Choroid plexus epithelial cell (primary cell): ENCODE measurements at places on chromosomes 6 and 20.

DNA sequence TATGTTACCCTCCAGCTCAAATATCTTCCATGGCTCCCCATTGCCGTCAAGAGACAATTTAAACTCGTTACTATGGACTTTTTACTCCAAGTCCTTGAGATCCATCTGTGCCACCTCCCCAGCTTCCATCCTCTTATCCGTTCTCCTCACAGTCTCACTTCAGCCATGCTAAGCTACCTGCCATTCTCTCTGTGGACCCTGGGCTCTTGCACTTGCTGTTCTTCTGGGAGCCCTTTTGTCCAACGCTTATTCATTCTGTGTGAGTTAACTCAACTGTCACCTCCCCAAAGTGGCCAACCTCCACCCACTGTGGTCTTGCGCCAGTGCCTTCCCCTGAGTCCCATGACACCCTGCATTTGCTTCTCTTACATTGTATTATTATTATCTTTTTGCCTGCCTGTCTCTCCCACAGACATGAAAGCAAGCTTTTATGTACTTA lies 132.4 kb downstream of the BCAS1 start:
- no peak for DNase-seq

- no peak for DNase-seq
These were observed 66.2 kb downstream of the SOBP start for GRCh38 chr6:107556082-107556481.

- DNase-seq, result no peak
These were observed 7.8 kb downstream of the RWDD1 start for GRCh38 chr6:116579143-116579542.

DNA sequence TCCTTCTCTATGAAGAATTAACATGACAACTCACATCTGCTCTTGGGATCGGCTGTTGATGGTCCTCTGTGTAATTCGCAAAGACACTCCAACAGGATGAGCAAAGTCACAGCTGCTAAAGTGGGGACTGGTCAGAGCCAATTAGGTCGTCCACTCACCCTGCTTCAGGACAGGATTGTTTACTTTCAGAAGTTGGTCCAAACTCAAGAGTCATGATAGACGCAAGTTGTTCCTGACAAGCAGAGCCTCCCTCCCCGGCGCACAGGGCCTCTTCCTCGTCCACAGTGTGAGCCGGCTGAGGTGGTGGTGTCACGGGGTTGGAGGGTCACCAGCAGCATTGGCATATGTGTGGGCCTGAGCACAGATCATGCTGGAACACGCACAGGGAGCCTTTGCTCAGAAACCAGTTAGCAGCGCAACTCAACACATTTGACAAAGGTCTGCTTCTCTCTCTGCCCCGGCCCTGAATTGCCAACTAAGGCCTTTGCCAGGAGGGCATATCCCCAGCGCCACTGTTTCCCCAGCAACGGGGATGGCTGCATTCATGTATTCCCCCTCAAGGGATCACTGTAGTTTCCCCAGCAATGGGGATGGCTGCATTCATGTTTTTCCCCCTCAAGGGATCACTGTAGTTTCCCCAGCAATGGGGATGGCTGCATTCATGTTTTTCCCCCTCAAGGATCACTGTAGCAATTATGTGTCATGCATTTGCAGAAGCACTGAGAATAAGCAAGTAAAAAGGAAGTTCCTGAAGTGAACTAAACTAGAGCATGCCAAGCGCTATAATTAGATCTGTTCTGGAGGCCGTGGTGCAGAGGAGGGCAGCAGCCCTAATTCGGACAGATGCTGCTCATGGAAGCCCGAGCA lies 111.7 kb downstream of the THBS2 start:
- no peak for DNase-seq

DNA sequence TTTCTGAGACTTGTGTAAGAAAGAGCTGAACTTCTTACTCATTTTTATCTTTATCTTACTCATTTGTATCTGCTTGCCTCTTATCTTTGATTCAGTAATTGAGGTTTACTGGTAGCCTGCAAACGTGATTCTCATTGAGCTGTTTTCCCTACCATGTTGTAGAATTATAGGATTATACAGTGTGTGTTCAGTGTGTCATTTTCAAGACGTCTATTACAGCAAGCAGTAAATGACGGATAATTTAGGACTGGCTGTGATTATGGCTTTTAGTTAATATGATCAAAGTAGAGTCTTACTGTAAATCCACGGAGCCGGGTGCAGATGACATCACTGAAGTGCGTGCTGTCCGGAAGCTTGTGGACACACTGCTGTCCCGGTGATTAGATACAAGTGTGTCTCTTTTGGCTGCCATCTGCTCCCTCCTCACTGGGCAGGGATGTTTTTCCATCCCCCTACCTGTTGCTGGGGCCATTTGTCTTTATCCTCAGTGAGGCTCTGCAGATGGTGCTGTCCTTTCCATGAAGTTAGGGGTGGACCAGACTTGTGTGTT lies 6.0 kb downstream of the NELFCD start:
- no peak for DNase-seq

DNA sequence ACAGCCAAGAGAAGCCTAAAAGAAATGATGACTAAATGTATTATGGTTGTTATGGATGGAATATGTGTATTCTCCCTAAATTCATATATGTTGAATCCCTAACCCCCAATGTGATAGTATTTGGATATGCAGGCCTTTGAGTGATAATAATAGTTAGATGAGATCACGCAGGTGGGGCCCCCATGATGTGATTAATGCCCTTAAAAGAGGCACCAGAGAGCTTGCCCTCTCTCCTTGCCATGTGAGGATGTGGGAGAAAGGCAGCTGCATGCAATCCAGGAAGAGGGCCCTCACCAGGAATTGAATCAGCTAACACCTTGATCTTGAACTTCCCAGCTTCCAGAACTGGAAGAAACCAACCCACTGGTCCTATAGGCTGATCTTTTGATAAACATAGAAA lies 190.6 kb upstream of the TCF21 start:
- DNase-seq, result no peak

DNA sequence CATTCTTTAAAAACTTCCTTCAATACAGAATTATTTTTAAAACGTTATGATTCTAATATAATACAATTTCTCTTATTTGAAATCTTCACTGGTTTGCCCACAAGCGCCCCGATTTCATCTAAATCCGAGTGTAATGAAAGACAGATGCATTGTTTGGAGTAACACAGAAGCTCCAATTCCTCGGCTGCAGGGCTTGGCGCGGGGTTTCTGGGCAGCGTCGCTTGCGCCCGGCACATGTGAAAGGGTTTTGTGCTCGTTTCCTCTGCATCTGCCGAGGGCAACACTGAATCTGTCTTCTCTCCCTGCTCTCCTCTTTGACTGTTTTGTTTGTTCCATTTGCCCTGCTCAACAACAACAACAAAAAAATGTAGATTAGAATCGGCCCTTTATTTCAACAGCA lies 248.6 kb upstream of the QKI start:
- DNase-seq, result no peak

GRCh38 chr6:21537637-21538036 lies 55.9 kb upstream of the SOX4 start:
- no peak for DNase-seq

DNA sequence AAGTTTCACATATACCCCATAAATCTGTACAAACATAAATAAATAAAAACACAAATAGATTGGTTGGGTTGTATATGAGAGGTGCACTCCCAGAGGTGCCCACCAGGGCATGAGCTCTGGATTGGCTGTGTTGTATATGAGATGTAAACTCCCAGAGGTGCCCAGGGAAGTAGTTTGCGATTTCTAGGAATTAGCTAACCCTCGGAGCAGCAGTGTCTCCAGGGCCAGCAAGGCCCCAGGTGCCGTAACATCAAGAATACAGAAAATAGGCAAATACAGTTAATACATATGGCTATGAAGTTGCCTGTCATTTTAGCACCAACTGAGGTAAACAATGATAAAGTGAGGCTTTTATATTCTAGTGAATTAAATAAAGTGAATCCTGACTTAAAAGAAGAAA lies 5.4 kb upstream of the GINM1 start:
- DNase-seq, result peak; percentile 27

DNA sequence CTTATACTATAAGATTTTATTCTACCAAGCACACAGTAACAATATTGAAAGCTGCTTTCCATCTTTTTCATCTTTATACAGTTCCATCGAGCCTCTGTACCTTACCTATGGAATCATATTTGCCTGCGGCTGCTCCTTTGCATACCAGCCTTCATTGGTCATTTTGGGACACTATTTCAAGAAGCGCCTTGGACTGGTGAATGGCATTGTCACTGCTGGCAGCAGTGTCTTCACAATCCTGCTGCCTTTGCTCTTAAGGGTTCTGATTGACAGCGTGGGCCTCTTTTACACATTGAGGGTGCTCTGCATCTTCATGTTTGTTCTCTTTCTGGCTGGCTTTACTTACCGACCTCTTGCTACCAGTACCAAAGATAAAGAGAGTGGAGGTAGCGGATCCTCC lies 89.8 kb downstream of the SLC16A10 start:
- DNase-seq, result no peak

- peak; percentile 10 for DNase-seq
These were observed 181.4 kb upstream of the UST start for GRCh38 chr6:148565321-148565926.

DNA sequence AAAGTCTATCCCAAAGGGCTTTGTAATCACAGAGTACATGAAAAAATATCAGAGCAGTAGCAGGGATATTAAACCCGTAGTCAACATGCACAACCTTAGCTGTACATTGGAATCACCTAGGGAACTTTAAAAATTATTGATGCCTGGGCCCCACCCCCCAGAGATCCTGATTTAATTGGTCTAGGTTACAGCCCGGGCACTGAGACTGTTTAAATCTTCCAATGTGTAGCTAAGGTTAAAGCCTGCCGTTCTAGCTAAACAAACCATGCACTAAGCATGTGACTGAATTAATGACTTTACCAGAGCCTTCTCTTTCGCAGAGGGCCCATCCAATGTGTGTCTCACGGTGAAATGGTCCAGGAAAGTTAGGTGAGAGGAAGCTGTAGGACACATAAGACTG lies 14.1 kb upstream of the JAG1 start:
- DNase-seq, result no peak

DNA sequence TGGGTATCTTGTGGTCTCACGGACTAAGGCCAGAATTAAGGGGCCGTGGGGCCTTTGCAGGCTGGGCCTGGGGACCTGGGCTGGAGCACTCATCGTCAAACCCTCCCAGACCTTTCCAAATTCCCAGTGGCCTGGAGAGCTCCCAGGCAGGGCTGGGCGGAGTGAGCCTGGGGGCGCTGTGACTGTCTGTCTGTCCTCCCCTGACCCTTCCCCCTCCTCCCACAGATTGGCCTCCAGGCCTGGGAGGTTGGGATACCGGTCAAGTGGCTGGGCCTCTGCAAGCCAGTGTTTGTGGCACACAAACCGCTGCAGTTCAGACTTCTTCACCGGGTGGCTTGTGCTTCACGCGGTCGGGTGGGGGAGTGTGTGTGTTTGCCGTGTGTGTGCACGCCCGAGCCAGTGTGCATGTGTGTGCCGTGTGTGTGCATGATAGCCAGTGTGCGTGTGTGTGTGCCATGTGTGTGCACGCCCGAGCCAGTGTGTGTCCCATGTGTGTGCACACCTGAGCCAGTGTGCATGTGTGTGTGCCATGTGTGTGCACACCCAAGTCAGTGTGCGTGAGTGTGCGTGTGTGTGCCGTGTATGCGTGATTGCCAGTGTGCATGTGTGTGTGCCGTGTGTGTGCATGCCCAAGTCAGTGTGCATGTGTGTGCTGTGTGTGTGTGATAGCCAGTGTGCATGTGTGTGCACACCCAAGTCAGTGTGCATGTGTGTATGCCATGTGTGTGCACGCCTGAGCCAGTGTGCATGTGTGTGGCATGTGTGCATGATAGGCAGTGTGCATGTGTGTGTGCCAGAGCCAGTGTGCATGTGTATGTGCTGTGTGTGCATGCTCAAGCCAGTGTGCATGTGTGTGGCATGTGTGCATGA lies 6.3 kb downstream of the RBBP8NL start:
- no peak for DNase-seq

DNA sequence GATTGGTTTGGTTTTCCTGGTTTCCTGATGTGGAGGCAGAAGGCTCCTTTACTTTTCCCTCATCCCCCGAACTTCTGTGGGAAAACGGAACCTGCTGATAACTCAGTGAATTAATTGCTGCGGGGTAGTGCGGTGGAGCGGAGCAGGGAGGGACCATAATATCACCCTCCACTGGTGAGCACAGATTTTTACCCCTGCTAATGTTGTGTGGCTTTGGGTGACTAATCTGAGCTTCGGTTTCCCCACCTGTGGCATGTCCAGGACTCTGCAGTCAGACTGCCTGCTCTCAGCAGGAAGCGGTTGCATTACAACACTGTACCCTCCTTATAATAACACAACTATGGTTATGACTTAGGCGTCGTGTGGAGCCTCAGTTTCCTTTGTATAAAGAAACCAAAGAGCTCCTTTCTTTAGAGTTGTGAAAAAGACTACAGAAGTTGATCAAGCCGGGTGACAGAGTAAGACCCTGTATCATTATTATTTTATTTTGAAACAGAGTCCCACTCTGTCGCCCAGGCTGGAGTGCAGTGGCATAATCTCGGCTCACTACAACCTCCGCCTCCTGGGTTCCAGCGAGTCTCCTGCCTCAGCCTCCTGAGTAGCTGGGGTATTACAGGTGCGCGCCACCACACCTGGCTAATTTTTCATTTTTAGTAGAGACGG lies 2.2 kb upstream of the ID1 start:
- peak; percentile 88 for DNase-seq

DNA sequence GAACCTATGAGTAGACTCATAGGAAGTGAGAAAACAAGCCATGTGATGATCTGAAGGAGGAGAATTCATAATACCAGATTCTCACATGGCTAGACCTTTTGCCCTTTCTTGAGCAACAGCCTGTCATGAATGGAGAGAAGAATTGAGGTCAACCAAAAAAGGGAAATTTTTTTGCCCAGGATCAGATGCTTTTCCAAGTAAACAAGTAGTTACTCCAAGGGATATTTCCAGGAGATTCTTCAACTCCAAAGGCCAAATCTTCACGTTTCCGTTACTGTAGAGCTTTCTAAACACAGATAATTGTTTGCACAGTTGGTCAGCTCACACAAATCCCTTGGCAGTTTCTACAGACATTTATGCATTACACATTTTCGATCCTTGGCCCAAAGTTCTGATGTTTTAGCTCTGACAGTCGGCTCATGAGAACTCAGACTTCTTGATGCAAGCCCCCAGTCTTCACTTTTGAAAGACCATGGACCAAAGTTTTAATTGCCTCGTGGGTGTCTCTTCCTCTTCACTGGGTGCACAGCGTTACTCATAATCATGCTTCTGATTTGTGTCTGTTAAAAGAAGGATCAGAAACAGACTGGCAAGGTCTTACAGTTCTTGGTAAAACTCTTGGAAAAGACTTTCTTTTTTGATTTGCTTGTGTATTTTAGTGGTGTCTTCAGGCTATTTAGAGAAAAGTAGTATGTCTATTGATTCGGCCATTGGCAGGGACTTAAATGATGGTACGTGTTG lies 115.0 kb downstream of the TSHZ2 start:
- DNase-seq, result no peak

- DNase-seq, result no peak
These were observed 37.4 kb upstream of the ARMH2 start for GRCh38 chr6:24836109-24836508.

DNA sequence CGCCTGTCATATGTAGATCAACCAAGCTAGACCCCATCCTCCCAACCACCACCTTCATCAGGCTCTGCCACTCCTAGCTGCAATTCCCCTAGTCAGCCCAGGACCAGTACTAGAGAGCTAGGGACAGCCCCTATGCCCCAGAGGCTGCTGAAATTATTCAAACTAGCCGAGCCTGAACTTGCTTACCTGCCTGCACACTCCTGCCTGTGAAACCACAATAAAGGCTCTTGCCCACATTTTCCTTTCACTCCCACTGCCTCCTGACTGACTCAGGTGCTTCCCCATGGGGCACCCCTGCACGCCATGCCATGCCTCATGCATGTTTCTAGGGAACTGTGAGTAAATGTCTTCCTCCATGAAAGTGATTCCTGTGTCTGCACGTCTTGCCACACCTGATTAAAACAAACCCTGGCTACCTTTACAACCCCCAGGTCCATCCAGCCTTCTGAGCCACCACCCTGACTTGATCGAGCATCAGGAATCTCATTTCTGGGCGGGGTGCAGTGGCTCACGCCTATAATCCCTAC lies 66.5 kb upstream of the IER3 start:
- no peak for DNase-seq
